ENCODE measurements at places on chromosomes 6 and 20. TPM values are rescaled to one million over a fixed set of nuclear protein-coding genes. Genes with fewer than 3 reads are reported as not detected.

The ZBTB12 gene
- total RNA-seq = 1.9 TPM

DNA sequence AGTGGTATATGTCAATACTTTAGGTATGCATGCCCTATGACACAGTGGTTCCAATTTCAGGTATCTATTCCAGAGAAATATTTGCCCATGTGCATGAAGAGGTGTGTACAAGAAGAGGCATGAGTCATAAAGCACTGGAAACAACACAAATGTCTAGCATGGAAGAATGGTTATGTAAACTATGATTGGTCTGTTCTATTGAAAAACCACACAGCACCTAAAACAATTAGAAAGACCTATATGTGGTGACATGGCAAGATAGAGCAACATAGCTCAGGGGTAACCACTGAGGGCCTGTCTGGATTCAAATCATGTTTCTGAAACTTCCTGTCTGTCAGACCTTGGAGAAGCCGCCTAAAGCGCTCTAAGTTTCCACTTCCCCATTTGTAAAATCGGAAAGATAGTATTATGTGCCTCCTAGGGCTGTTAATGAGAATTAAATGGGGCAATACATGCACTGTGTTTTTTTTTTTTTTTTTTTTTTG is 76.0 kb upstream of the SHLD1 start:
- H3K36me3 ChIP-seq = no peaks in the 10 kb centered on the region
- H3K4me1 ChIP-seq = no peaks in the 10 kb centered on the region
- DNase-seq = no peak
- no peak overlapping the region for H3K4me3 ChIP-seq
- H3K27me3 ChIP-seq = no peaks in the 10 kb centered on the region

The CNKSR3 gene
- 14.6 TPM for total RNA-seq

The CST7 gene
- total RNA-seq = 1.1 TPM

DNA sequence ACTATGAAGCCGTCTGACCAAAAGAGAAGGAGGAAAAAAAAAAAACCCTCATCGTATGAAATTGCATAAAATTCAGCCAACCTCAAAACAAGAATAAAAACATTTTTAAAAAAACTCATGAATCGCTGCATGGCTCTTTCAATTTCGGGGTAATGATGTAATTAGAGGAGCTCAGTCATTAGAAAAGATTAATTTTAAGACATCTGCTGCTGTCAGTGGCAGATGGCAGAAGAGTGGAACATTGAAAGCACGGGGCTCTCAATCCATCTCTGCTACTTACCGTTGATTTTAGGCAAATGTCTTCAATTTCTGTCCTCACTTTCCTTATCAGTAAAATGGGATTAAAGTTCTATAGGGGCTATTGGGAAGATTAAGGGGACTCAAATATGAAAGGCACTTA is 79.1 kb downstream of the EYA2 start:
- no peak for DNase-seq
- no peaks in the 10 kb centered on the region for H3K36me3 ChIP-seq
- no peak overlapping the region for H3K4me3 ChIP-seq

- H3K36me3 ChIP-seq = no peaks in the 10 kb centered on the region
- no peak overlapping the region for H3K27ac ChIP-seq
- H3K4me3 ChIP-seq = no peak overlapping the region
- H3K4me1 ChIP-seq = no peaks in the 10 kb centered on the region
Observed at GRCh38 chr20:25011831-25012241, 19.3 kb upstream of the APMAP start.

Data from ovary (tissue), 10 donors.